ENCODE measurements at places on chromosomes 2 and 18.

GRCh38 chr2:178397002-178397605, 53.9 kb downstream of the PRKRA start:
- peak; percentile 79 for DNase-seq

DNA sequence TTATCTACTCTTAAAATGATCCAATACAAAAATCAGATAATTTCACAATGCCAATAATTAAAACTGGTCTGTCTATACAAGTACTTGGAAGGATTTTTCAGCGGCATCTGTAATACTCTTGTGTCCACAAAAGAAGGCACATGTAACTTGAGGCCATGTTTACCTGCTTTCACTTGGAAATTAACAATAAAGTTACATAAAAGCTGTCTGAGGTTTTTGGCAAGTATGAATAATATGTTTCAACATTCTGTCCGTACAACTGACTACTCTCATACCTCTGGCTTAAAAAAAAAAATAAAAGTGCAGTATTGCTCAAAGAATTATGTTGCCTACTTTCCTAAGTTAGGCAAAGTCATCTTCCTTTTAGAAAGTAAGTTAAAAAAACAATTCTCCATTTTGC, 253.6 kb downstream of the NBAS start:
- DNase-seq: no peak

DNA sequence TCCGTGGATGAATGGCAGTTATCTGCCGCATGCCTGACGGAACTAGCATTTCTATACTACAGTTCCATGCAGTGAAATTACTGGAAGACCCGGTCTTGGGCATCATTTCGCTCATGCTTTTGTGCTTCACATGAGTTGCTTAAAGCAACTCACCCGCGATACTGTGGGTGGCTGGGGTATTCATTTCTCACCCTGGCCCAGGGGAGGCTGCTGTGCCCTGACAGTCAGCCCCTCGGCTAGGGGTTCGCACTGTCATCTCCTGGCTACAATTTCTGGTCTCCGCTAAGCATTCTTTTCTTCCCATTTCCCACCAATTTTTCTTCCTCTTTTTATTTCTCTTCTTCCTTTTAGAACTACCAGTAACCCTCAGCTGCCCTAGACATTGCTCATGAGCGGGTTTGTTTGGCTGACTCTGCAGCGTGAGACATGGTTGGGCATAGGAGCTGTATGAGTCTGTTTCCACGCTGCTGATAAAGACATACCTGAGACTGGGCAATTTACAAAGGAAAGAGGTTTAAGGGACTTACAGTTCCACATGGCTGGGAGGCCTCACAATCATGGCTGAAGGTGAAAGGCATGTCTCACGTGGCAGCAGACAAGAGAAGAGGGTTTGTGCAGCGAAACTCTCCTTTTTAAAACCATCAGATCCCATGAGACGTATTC, 16.5 kb upstream of the CNDP2 start:
- DNase-seq: no peak

- DNase-seq: peak; percentile 40
These were observed 270.8 kb downstream of the NYAP2 start for GRCh38 chr2:225670111-225670974.

- no peak for DNase-seq
These were observed 44.3 kb upstream of the REL start for GRCh38 chr2:60837123-60837522.

DNA sequence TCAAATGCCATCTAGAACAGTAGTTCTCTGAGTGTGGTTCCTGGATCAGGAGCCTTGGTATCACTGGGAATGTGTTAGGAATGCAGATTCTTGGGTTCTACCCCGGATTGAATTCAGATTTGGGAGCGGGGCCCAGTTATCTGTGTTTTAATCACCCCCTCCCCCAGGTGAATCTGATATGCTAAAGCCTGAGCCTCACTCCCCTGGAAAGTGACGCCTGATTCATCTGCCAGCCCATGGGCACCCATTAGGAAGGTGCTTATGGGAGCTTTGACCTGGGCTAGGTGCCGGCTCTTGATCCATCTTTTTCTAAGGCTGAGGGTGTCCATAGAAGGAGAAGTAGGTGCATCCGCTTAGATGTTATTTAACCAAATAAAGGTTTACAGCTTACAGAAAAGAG, 199.4 kb downstream of the NEDD4L start:
- DNase-seq: no peak

- no peak for DNase-seq
These were observed 536.7 kb downstream of the RIT2 start for GRCh38 chr18:42578792-42579191.

- DNase-seq: no peak
These were observed 248.5 kb downstream of the HAUS1 start for GRCh38 chr18:46352520-46353250.

DNA sequence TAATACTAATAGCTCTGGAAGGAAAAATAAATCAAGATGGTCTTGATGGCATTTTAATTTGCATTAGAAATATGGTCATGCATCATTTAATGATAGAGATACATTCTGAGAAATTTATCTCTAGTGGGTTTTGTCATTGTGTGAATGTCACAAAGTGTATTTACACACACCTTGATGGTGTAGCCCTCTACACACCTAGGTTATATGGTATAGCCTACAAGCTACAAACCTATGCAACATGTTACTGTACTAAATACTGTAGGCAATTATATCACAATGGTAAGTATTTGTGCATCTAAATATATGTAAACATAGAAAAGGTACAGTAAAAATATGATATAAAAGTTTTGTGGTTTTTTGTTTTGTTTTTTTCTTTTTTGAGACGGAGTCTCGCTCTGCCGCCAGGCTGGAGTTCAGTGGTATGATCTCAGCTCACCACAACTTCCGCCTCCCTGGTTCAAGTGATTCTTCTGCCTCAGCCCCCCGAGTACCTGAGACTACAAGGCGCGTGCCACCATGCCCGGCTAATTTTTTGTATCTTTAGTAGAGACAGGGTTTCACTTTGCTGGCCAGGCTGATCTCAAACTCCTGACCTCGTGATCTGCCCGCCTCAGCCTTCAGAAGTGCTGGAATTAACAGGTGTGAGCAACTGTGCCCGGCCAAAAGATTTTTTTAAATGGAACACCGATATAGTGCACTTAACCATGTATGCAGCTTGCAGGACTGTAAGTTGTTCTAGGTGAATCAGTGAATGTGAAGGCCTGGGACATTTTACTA, 83.7 kb upstream of the UBXN4 start:
- DNase-seq: no peak

DNA sequence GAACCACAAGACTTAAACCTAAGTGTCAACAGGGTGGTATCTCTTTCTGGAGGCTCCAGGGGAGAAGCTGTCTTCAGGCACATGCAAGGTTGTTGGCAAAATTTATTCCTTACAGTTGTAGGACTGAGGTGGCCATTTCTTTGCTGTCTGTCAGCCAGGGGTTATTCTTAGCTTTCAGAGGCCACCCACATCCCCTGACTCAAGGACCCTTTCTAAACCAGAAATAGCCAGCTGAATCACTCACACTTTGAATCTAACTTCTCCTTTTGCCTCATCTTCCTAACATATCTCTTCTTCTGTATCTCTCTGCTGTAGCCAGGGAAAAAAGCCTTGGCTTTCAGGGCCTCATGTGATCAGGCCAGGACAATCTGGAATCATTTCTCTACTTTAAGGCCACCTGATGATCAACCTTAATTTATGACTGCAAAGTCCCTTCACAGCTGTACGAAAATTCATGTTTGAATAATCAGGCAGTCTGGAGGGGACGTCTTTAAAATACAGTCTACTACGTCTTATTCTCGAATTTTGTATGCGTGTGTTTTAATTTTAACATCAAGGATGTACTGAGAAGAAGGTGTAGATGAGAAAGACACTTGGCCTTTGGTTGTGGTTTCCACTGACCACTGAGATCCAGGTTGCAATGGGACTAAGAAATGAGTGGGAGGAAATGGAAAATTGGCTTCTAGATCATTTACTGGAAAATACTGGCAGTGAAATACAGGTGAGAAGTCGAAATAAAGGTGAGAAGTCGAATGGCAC, 90.4 kb downstream of the DOCK10 start:
- DNase-seq: no peak

DNA sequence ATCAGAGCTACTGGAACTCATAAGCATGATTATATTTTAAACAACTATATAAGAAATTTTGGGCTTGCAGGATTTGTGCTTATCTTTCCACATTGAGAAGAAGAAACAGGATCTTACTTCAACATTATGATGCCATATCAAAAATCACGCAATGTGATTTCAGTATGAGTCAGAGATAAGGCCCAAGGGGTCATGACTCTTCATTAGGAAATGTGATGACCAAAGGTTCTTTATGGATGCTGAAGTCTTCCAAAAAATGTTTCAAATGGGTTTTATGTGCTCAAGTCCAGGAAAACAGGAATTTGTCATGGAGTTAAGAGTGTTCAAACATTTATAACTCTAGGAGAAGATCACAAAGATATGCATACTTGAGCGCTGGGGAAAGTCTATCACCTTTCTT, 7.8 kb upstream of the SERPINB2 start:
- DNase-seq: no peak

GRCh38 chr2:108570416-108570815, 36.1 kb downstream of the LIMS1 start:
- no peak for DNase-seq

GRCh38 chr2:161369311-161369710, 46.8 kb upstream of the TBR1 start:
- no peak for DNase-seq

DNA sequence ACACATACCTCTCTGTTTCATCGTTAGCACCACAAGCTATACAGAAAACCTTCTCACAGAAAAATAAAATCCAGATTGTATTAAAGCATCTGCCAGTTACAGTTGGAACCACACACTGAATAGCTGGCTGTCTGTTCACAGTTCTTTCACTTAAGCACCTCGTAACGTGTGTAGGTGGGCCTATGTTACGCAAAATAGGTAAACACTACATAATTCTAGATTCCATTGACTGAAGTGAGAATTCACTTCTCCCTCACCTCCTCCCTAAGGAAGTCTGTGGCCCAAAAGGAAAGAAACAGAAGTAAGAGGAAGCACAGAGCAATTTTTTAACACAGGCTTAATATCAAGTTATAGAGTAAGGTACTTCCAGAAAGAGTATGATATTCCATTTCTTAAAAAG, 24.9 kb downstream of the PELI1 start:
- DNase-seq: no peak

DNA sequence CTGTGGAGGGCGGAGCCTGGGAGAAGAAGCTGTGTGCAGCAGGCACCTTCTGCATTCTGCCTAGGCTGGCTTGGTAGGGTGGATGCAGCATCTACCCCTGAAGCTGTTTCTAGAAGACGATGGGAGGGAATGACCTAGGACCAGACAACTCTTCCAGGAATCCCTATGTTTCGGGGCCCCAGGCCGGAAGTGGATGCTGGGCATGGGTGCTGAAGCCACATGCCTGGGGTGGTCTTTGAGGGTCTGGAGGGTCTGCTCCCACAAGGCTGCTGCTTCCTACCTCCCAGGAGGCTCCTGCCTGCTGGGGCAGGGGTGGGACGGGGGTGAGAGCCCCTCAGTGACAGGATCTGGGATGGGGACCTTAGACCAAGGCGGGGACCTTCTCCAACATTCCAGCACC, 61.0 kb downstream of the CIB4 start:
- no peak for DNase-seq

Measured in pons (tissue), 1 donor.